ENCODE measurements at places on chromosomes 4 and X. TPM values are rescaled to one million over a fixed set of nuclear protein-coding genes. Genes with fewer than 3 reads are reported as not detected.

DNA sequence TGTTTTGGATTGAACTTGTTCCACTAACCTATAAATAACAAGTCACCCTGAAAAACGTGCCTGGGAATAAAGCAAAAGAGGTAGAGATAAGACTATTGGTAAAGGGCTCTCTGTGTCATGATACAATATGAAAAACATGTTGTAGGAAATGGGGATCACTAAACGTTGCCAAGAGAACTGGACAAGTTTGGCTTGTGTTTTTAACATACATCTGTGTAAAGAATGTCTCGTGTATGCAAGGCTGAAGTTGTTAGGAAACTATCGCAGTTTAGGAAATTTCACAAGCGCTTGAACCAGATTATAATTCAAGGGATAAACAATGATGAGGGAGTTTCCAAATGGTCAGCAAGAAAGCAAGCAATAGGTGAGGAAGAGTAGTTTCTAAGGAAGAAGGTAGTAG, 655.8 kb downstream of the PCDH7 start:
- no peak for DNase-seq

GRCh38 chr4:40736910-40737309, 12.8 kb upstream of the NSUN7 start:
- peak; percentile 42 for DNase-seq

DNA sequence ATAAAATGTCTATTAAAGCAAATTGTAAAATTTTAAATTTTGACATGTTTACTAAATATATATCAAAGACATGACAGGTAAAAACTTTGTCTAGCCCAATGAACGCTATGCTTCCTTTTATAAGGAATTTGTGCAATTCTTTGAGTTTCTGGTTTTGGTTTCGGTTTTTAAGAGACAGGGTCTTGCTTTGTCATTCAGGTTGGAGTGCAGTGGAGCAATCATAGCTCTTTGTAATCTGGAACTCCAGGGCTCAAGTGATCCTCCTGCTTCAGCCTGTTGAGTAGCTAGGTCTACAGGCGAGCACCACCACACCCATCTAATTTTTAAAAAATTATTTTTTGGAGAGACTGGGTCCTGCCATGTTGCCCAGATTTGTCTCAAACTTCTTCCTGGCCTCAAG, 60.7 kb downstream of the BLTP1 start:
- DNase-seq = peak; percentile 15

GRCh38 chr4:182427554-182427953, 184.4 kb downstream of the TENM3 start:
- no peak for DNase-seq

GRCh38 chr4:53688186-53688790, 97.0 kb upstream of the LNX1 start:
- peak; percentile 99 for DNase-seq

- no peak for DNase-seq
Observed at GRCh38 chrX:19748896-19749680, 138.3 kb downstream of the SH3KBP1 start.

- DNase-seq = peak; percentile 22
Observed at GRCh38 chrX:129717892-129718291, 20.9 kb upstream of the XPNPEP2 start.

DNA sequence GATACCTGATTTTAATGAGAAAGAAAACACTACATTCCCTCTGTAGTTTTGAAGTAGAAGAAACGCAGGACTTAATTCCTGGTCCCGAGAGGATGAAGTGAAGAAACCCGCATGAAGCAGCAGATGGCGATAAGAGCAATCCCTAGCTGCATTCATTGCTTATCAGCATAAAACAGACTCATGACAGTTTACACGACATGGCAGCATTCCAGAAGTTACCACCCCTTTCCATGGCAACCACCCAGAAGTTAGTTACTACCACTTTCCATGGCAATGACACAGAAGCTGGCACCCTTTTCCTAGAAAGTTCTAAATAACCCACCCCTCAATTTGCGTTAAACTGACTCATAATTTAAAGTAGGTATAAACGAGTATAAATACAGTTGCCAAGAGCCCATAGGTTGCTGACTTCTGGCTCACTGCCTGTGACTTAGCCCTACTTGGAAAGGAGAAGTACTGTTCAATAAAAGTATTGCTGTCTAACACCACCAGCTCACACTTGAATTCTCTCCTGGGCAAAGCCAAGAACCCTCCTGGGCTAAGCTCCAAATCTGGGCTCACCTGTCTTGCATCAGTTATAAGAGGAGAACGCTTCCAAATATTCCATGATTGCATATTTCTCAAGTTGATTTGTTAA, 5.5 kb upstream of the XAGE2 start:
- DNase-seq = no peak

The UGT2B10 gene
- total RNA-seq = not detected

The PPP2R2C gene
- not detected for total RNA-seq

The KCND1 gene
- 2.6 TPM for total RNA-seq

The FRMD7 gene
- not detected for total RNA-seq

The ASB12 gene
- not detected for total RNA-seq

The SNX12 gene
- 61.5 TPM for total RNA-seq

The GJB1 gene
- total RNA-seq = not detected

All from fibroblast of villous mesenchyme (primary cell).